ENCODE measurements at places on chromosomes 6 and 20. TPM values are rescaled to one million over a fixed set of nuclear protein-coding genes. Genes with fewer than 3 reads are reported as not detected.
A peak's percentile ranks its signal among the peaks of the same experiment; 100 is the strongest.

GRCh38 chr6:47414423-47415167, 63.0 kb upstream of the CD2AP start:
- peak; percentile 77 for DNase-seq

DNA sequence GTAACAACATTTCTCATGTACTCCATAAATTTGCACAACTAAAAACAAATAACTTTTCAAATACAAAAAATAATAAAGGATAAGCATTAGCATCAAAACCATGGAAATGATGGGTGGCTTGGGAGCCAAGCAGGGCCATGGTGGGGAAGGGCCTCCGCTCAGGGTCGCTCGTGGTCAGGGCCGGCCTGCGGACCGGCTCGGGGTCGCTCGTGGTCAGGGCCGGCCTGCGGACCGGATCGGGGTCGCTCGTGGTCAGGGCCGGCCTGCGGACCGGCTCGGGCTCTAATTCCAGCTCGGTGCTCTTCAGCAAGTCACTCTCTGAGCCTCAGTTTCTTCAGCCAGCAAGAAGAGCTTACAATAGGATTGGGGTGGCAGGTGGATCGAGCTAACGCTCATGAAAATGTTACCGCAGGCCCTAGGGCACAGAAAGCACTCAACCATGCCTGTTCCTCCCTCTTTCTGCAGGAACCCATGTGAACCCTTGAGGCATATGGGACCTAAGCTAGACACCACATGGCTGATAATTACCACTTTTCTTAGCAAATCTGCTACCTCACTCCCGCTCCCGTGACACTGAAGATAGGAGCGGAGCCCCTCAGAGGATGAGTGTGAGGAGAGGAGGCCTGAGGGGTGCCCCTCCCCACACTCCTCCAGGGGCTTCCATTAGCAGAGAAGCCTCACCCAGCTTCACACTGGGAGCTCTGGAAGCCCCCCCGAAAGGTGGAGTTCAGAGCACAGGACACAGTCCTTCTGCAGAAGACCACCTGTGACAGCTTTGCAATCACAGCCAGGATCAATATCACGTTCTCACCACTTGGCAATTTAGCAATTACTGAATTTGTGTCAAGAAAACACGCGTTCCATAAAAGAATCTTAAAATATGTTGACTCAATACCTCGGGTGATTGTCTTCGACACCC, 103.0 kb downstream of the PSMB1 start:
- no peak for DNase-seq

GRCh38 chr6:106807947-106808611, 166.4 kb downstream of the CD24 start:
- DNase-seq: no peak

- DNase-seq: no peak
These were observed 174.1 kb downstream of the PKHD1 start for GRCh38 chr6:51913265-51913664.

GRCh38 chr6:124995645-124996325, 33.5 kb downstream of the RNF217 start:
- no peak for DNase-seq

GRCh38 chr6:40482532-40482931, 104.6 kb downstream of the LRFN2 start:
- no peak for DNase-seq

GRCh38 chr6:36961441-36962435, 7.2 kb downstream of the PI16 start:
- no peak for DNase-seq

The SIRPG gene
- total RNA-seq: not detected

The UBD gene
- total RNA-seq: not detected
